ENCODE measurements at places on chromosomes 5 and 9.

- DNase-seq = no peak
Measured at GRCh38 chr9:120078112-120078511, 501.9 kb downstream of the CDK5RAP2 start.

- no peak for DNase-seq
Measured at GRCh38 chr9:119967867-119968535, 598.8 kb upstream of the BRINP1 start.

GRCh38 chr9:91771027-91771426 lies 179.0 kb downstream of the ROR2 start:
- peak; percentile 87 for DNase-seq

GRCh38 chr5:64074533-64074932 lies 91.1 kb upstream of the RNF180 start:
- DNase-seq = no peak

- DNase-seq = no peak
Measured at GRCh38 chr5:73908395-73908794, 282.4 kb downstream of the ARHGEF28 start.

DNA sequence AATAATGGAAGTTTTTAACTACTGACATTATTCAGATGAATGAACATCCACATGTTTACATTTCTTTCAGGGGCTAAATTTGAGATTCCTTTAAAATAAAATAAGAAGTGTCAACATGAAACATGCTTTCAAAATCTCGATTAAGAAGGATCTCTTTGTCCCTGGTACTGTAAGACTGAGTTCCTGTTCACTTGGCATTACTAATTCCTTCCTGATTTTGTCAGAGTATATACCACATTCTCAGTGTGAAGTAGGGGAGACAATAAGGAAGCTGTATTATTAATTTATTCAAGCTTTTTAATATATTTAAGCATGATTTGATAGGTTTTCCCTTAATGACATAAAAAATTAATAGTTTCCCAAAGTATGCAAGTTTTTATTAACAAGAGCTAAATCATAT lies 81.5 kb upstream of the GRHPR start:
- DNase-seq = no peak

DNA sequence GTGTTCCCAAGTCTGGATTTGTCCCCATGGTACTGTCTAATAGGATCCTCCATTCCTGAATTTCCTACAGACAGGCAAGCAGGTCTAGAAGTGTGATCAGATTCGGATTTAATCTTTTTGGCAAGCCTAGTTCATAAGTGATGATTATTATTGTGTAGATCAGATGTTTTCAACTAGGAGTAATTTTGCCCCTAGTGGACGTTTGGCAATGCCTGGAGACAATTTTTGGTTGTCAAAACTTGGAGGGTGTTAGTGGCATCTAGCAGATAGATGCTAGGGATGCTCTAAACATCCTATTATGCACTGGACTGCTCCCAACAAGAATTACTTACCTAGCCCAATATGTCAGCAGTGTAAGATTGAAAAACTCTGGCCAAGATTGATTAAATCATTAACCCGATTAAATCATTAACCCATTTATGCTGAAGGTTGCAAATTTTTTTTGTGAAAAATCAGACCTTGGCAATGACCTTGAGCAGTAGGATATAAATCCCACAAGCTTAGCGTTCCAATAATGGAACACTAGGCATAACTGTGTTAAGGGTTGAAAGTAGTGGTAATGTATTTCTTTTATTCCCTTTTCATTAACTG lies 28.2 kb downstream of the TCERG1 start:
- DNase-seq = no peak

DNA sequence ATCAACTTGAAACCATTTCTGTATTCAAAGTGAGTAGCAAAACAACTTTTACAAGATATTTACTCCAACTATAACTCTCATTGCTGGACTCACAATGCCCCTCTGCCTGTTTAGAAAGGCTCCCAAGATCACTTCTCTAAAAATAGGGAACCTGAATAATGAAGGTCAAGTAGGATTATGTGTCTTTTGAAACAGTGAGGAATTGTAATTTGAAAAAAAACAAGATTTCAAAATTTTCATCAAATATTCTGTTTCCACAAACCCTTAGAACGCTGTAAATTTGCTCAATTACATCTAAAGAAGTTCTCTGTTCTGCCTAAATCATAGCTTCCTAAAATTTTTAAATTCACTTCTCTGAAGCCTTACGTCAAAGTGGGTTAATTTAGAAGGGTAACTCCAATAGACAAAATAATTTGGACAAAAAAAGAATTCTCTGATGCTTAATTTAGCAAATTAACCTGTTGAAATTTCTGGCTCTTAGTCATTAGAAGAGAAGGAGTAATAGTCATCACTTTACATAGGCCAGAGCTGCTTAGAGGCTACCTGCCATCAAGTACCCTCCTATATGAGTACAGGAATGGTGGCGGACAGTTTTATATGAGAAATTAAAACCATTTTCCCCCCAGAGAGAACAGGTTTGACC lies 4.0 kb downstream of the ELL2 start:
- no peak for DNase-seq

DNA sequence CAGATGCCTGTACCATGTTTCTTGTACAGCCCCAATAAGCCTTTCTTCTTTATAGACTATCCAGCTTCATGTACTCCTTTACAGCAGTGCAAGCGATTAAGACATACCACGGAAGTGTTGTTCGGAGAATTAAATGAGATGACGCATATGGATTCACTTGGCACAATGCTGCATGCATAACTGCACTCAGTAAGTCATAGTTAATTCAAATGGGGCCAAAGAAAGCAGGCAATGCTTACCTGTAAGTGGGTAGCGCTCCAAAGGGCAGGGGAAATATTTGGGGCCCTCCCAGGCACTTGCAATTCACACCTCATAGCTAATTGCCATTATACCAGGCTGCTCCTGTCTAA lies 7.7 kb upstream of the ADRA1B start:
- DNase-seq = no peak

DNA sequence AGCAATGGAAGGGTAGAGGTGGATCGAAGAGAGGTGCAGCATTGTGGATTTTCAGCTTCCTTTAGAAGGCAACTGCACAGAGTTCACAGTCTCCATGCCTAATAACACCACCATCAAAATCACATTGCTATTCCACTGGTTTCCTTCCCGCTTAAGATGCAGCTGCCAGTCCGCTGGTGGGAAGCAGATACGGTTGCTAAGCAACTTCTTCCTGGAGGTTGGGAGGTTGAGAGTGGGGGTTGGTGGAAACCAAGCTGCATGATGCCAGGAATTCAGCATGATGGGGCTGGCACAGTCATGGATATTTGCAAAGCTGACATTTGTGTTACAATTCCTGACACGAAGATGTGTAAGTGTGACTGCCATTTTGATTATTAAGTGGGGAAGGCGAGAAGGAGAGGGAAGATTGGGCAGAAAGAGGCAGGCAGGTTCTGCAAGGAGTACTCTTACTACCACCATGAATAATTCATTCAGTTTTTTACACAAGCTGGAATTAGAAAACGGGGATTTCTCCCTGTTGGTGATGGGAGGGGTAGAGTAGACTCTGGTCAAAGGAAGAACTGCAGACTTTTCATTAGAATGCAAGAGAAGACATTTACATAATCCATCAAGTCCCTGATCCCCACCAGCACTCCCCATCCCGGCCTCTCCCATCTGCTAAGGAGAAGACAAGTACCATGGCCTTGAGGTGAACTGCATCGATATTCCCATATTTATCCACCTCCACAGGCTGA lies 87.5 kb downstream of the GLDC start:
- DNase-seq = no peak

DNA sequence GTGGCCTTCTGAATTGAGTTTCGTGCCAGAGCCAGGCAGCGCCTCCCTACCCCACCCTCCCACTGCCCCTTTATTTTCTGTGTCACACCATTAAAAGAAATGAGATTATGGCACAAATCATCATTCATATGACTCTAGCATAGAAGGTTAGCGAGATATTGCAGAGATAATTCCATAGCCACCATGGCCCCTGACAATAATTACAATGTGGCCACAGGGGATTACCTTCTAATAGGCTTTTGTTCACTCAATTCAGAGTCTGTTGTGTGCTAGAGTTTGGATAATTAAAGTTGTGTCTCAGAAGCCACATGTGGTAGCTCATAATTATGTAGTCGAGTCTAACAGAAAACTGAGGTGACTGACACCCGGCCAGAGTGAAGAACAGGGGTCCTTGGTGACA lies 428.1 kb downstream of the ARHGEF28 start:
- no peak for DNase-seq

- no peak for DNase-seq
Measured at GRCh38 chr5:32018476-32019436, 155.4 kb downstream of the GOLPH3 start.

GRCh38 chr5:131392466-131393095 lies 128.7 kb downstream of the CDC42SE2 start:
- no peak for DNase-seq

GRCh38 chr9:35696520-35697215 lies 6.9 kb upstream of the TPM2 start:
- peak; percentile 62 for DNase-seq

GRCh38 chr5:173764332-173765028 lies 123.7 kb upstream of the CPEB4 start:
- peak; percentile 76 for DNase-seq

DNA sequence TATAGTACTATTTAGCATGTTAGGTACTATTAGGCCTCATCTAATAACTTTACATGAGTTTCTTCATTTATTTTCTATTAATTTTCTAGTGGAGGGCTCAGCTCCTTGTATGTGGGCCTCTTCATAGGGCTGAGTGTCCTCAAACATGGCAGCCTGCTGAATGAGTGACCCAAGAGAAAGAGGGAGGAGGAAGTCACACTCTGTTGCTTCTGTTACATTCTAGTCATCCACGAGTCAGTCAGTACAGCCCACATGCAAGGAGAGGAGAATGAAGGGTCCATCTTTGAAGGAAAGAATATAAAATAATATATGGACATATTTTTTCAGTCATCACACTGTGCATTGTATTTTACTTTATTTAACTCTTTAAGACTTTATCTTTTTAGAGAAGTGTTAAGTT lies 66.6 kb upstream of the NR3C1 start:
- DNase-seq = no peak

GRCh38 chr5:157279605-157280239 lies 13.8 kb downstream of the CYFIP2 start:
- DNase-seq = no peak

GRCh38 chr9:120436446-120436845 lies 143.5 kb downstream of the CDK5RAP2 start:
- no peak for DNase-seq

DNA sequence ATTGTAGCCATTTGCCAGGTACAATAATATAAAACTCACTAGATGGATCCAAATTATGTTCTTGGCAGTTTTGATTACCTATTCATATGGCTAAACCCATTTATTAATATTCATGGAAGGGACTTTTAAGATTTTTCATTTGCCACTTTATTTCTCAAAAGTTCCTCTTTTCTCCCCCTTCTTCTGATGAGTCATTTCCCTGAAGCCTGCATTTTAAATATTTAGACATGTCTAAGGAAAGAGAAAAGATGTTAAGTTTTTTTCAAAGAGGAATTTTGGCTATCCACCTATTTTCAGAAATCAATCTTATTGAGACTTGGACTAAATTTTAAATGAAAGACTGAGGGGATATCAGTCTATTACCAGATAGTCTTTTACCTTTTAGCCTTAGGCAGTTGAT lies 1189.4 kb downstream of the EFNA5 start:
- DNase-seq = no peak

- no peak for DNase-seq
Measured at GRCh38 chr5:3309538-3309937, 286.1 kb upstream of the IRX1 start.

DNA sequence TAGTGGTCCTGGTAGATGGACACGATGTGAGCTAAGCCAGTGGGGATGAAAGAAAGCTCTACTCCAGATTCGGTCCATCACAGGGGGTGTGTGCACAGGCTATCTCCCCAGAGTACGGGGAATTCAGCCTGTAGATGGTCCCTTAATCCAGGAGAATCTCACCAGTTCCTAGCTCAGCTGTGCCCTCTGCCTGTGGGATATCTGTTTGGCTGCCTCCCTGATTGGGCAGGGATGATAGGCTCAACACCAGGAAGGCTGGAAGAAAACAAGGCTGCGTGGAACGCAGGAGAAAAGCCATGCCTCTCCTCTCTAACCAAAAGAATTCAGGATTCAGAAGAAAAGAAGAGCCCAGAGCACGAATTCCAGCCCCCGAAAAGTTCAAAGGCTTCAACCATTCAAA lies 40.9 kb downstream of the VLDLR start:
- DNase-seq = no peak

DNA sequence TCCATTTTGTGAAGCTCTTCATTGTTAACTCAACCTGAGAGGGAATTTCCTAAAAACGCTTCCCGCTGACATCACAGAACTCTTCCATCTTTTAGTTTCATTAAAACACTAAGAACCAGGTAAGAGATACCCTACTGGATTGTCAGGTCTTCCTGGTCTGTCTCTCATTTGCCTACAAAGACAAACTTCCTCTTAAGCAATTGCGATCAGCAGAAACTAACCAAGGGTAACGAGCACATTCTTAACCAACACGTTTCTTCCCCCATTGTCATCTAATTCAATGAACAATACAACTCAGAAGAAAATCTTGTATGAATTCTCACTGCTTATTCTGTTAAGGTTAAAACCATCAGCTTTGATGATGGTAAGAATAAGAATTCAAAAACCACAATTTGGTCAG lies 6.6 kb downstream of the FBXW11 start:
- no peak for DNase-seq

GRCh38 chr5:156531199-156531598 lies 204.2 kb downstream of the SGCD start:
- DNase-seq = no peak

- DNase-seq = no peak
Measured at GRCh38 chr5:139124774-139125520, 73.2 kb downstream of the SIL1 start.

DNA sequence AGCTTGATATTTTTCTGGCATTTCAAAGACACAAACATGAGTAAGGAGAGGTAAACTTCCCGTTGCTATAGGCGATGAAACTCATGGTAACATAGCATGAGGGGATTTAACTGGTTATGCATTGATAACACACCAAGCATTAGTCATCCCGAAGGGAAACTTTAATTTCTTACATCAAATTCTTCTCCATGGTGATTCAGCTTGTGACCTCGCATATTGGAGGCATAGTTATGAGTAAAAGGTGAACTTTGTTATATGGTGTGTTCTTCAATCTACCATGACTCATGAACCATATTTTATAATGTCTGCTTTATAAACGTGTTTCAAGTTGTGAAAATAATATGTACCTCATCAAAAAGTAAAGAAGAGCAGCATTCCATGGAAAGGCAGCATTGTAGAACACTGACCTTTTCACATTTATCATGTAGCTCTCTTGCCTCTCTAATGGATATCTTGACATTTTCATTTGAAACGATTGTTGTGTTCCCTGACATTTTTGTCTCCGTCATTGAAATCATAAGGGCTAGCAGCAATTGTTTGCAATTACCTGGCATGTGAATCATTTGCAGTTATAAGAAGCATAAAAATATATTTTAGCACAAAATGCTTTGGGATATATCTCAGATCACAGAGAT lies 491.8 kb downstream of the ANXA1 start:
- no peak for DNase-seq

GRCh38 chr5:53425687-53426511 lies 54.5 kb upstream of the FST start:
- DNase-seq = peak; percentile 44

GRCh38 chr9:101176384-101176783 lies 147.9 kb downstream of the PLPPR1 start:
- DNase-seq = no peak

GRCh38 chr5:5164163-5164562 lies 24.0 kb downstream of the ADAMTS16 start:
- DNase-seq = no peak

All from femur (tissue), 1 donor.